Stimulated activated CD8-positive, alpha-beta memory T cell treated with anti-CD3 and anti-CD28 coated beads, Interleukin-2, amount 100 ng/mL, for 48 hours (primary cell): ENCODE measurements at places on chromosomes 13 and 19.
A peak's percentile ranks its signal among the peaks of the same experiment; 100 is the strongest.

- no peak for DNase-seq
Measured at GRCh38 chr13:97107815-97108529, 113.7 kb upstream of the OXGR1 start.

GRCh38 chr19:948842-949496 is 23.1 kb downstream of the ARID3A start:
- no peak for DNase-seq

DNA sequence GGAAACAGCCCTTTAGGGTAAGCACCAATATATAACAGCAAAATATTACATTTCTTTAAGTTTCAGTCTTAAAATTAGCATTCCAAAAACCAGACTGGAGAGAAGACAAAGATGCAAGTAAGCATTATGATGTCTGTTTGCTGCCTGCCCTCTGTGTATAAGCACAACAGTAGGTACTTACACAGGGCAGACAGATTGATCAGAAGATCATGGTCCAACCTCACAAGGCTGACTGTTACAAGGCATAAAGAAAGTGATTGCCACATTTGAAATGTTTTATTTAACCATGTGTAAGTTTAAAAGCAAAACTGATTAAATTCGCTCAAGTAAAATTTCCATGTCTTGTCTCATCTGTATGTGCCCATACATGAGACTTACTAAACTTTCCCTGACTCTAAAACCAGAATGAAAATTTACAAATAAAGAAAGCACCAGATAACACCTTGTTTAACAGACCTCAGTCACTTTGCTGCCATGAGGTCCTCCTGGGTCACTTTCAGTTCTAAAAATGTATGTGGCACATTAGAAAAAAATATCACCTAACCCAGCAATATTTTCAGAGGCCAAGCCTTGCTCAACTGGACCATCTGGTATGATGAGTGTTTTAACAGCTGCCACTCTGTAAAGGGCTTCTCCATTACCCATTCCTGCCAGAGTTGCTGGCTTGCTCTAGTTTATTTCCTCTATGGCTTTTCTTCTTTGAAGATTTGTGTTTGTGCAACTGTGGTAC is 297.0 kb downstream of the RBM26 start:
- DNase-seq = no peak

- DNase-seq = no peak
Measured at GRCh38 chr19:13795595-13796300, 505 bp downstream of the ZSWIM4 start.

GRCh38 chr13:71869274-71869673 is 2.3 kb upstream of the DACH1 start:
- no peak for DNase-seq

- no peak for DNase-seq
Measured at GRCh38 chr19:18778076-18778389, 13.1 kb downstream of the COMP start.

GRCh38 chr13:81551036-81551435 is 1210.1 kb upstream of the SPRY2 start:
- no peak for DNase-seq

GRCh38 chr19:18223860-18224524 is 2.2 kb downstream of the PDE4C start:
- peak; percentile 43 for DNase-seq

DNA sequence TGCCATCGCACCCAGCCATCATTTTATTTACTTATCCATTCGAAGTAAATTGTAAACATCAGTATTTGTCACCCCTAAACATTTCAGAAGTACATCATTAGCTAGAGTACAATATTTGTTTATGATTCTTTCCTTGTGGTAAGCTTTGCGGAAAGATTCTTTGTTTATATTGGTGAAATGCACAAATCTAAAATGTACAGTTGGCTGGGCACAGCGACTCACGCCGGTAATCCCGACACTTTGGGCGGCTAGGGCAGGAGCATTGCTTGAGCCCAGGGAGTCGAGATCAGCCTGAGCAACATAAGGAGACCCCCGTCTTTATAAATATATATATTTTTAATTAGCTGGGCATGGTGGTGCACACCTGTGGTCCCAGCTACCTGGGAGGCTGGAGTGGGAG is 10.1 kb downstream of the LGALS7B start:
- DNase-seq = no peak

GRCh38 chr13:114067381-114067885 is 65.0 kb downstream of the RASA3 start:
- DNase-seq = no peak

DNA sequence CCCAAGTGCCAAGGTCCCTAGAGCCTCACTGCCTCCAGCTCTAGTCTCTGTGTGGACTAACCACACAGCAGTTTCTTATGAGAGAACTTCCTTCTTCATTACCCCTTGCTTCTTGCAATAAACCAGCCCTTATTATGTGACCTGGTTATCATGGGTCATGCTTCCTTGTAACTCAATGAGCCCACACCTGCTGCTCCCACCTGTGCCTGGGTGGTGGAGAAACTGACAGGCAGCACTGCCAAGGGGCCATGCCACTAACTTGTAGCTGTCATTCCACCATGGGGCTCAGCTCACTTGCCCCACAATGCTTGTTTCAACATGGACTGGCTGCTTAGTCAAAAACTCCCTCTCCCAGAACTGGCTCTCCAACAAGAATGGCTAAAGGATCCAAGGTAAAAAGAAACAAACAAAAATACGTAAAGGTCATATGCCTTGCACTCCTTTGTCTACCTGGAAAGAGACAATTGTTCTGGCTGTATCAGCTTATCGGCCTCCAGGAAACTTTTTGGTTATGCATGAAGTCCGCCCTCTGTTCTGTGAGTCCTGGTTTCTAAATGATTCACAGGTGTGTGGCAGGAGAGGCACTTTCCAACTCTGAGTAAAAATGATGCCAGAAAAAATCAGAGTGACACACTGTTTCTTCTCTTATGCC is 446.4 kb downstream of the COG6 start:
- no peak for DNase-seq

DNA sequence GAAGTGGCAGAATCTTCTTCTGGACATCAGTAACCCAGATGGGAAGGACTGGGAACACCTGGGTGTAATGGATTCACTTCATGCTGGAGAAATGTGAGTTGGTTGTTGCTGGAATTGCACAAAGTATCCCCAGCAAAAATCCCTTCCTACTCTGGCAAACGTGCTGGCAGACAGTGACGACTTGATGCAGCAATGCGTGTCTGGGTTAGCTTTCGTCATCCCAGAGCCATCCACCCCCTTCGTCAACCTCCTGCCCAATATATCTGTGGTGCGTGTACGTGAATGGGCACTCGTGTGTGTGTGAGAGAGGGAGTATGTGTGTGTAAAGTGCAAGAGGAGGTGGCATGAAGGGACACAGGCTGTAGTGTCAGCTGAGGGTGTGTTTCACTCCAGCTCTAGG is 70.9 kb downstream of the TM9SF2 start:
- DNase-seq = no peak

DNA sequence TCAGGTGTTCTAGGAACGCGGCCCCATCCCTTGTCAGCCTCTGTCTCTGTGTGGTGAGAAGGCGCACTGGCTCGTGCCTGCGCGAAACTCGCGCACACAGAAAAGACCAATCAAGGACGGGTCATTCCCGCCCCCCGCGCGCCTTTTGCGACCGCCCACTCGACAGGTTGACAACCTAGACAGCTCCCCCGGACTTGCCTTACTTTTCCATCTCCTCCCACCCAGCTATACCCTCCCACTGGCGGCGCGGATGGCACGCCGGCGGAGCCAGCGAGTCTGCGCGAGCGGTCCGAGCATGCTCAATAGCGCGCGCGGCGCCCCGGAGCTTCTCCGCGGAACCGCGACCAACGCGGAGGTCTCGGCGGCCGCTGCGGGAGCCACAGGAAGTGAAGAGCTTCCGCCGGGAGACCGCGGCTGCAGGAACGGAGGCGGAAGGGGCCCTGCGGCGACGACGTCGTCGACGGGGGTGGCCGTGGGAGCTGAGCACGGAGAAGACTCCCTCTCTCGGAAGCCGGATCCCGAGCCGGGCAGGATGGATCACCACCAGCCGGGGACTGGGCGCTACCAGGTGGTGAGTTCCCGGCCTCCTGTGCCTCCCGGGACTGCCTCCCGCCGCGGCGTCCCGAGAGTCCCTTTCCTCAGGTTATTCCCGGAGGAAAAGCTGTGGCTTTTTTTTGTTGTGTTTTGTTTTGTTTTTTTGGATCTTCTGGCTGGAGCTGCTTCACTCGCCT is at the start of gene NDFIP2:
TSS of gene NDFIP2 (plus strand) at position 202 of the 731 bp plus-strand sequence. CDS start at position 251, 49 bp downstream.
- DNase-seq = peak; percentile 89

- no peak for DNase-seq
Measured at GRCh38 chr19:41758846-41759245, 3.5 kb downstream of the CEACAM6 start.

- DNase-seq = no peak
Measured at GRCh38 chr19:7561325-7561724, 25.8 kb downstream of the PNPLA6 start.

DNA sequence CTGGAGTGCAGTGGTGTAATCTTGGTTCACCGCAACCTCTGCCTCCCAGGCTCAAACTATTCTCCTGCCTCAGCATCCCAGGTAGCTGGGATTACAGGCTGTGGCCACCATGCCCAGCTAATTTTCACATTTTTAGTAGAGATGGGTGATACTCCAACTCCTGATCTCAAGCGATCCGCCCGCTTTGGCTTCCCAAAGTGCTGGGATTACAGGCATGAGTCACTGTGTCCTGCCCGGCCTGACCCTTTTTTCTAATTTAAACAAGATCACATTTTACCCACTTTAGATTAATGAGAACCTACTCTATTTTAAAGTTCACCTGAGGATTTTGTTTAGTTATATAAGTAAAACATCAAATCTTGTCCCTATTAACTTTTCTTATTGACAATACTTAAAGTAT is 91.8 kb upstream of the POSTN start:
- DNase-seq = no peak

- no peak for DNase-seq
Measured at GRCh38 chr19:18017275-18018083, 9.5 kb downstream of the ARRDC2 start.

- DNase-seq = no peak
Measured at GRCh38 chr13:113258321-113259054, 38.6 kb upstream of the LAMP1 start.

DNA sequence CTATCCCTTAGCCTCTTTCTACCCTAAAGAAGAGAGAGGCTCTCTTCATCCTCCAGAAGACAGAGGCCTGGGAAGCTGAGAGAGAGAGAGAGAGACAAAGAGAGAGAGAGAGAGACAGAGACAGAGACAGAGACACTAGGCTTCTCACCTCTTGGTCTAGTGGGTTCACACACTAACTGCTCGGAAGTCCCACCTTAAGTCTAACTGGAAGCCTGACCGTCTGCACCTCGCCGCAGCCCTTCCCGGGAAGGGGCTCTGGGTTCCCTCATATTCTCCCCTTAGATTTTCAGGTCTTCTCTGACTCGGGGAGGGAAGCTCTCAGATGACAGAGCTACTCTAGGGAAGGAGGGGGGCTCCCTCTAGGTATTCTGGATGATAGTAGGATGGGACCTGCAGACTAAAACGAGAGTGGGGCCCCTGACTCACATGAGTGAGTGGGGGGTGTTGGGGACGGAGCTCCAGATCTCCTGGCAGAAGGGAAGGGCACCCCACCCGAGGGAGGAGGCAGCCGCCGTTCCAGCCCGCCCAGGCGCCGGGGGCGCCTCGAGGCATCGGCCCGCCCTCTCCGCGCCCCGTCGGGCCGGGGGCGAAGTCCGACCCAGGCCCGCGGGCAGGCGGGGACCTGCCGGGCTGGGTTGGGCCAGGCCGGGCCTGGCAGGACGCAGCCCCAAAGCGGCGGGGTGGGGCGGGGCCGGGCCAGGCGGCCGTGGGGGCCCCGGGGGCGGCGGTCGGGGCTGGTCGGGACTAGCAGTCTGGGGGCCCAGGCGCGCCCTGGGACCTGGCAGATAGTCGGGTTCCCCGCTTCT is 2.0 kb upstream of the JUNB start:
- no peak for DNase-seq

DNA sequence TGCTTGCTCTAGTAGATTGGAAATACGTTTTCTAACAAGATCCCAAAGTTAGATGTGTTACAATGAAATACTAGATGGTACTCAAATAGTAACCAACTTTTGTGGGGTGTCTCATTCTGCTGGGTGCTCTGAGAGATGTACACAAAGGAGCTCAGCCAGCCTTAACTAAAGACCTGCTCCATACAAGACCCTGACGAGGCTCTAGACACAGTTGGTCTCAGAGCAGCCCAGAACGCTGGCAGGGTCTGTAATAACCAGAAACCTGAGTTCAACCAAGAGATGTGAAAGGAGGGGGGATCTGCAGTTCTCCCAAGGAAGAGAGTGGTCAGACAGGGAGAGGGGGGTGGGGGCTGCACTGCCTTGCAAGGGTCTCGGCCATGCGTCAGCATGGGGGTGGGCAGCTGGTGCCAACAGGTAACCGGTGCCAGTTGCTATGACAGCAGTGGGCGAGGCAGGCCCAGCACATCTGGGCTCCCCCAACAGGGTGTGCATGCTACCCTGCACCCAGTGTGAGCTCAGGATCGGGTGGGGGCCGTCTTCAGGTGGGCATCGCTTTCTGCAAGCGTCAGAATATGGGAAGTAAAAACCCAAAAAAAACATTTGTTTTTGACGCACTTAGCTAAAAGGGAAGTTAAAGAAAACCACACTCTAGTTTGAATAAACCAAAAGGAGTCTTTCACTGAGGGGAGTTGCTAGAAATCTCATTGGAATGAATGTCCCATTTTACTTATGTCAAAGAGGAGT is 68.0 kb upstream of the GPR183 start:
- no peak for DNase-seq

GRCh38 chr19:642767-643727 is 3.4 kb downstream of the FGF22 start:
- no peak for DNase-seq

- no peak for DNase-seq
Measured at GRCh38 chr13:33252135-33252534, 33.4 kb downstream of the STARD13 start.

DNA sequence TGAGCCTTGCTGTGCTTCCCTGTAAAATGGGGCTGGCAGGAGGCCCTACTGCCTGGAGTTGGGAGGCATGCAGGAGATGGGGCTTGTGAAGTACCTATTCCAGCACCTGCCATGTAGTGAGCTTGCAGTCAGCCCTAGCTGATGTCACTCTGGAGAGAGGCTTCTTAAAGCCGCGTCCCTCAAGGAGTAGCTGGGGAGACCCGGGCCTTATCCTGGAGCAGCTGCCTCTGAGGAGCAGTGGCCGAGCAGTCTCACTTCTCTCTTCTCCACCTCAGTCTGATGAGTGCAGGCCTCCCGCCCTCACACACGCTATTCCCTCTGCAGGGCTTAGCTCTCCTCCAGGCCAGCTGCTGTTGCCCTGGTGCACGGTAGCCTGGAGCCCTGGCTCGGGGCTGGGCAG is 18.0 kb downstream of the CLASRP start:
- no peak for DNase-seq
